ENCODE measurements at places on chromosomes 6 and 20.

GRCh38 chr6:156889469-156889868 lies 112.3 kb downstream of the ARID1B start:
- DNase-seq = no peak

GRCh38 chr20:31974951-31975487 lies 7.1 kb downstream of the XKR7 start:
- no peak for DNase-seq

- no peak for DNase-seq
Observed at GRCh38 chr6:130394246-130394645, 28.4 kb downstream of the TMEM200A start.

DNA sequence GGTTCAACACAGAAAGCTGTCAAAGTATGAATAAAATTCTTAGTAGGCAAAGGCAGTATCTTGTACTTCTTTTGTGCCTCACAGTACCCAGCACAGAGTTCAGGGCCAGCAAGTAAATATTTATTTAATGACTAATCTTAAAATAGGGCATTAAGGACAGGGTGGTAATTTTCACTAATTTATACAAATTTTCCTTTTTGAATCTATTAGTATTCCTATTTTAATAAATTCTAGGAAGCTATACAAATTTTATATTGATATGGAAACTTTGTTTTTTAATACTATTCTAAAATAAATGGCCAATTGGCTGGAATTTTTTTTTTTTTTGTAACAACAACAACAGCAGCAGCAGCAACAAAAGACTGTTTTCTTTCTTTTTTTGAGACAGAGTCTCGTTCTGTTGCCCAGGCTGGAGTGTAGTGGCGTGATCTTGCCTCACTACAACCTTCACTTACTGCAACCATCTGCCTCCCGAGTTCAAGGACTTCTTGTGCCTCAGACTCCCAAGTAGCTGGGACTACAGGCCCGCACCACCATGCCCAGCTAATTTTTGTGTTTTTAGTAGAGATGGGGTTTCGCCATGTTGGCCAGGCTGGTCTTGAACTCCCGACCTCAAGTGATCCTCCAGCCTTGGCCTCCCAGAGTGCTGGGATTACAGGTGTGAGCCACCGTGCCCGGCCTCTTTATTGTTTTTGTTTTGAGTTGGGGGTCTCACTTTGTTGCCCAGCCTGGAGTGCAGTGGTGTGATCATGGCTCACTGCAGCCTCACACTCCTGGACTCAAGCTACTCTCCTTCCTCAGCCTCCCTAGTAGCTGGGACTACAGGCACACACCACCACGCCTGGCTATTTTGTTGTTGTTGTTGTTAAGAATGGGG lies 85.2 kb downstream of the FKBP5 start:
- no peak for DNase-seq

GRCh38 chr6:120230008-120230407 lies 880.4 kb upstream of the MAN1A1 start:
- no peak for DNase-seq

DNA sequence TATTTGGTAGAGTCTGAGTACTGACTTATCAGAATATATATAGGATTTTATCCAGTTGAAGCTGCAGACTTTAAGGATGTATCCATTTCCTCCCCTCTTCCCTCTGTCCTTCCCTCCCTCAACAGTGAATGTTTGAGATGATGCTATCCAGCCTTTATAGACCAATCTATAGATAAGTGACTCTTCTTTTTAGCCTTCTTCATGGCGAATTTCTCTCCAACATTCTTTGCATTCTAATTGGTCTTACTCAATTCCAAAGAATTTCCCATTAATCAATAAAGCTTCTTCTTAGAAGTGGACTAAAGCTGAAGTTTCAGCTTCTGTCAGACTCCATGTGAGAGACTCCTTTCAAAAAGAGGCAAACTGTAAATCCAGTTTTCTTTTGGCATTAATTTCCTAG lies 99.3 kb downstream of the AIG1 start:
- no peak for DNase-seq

DNA sequence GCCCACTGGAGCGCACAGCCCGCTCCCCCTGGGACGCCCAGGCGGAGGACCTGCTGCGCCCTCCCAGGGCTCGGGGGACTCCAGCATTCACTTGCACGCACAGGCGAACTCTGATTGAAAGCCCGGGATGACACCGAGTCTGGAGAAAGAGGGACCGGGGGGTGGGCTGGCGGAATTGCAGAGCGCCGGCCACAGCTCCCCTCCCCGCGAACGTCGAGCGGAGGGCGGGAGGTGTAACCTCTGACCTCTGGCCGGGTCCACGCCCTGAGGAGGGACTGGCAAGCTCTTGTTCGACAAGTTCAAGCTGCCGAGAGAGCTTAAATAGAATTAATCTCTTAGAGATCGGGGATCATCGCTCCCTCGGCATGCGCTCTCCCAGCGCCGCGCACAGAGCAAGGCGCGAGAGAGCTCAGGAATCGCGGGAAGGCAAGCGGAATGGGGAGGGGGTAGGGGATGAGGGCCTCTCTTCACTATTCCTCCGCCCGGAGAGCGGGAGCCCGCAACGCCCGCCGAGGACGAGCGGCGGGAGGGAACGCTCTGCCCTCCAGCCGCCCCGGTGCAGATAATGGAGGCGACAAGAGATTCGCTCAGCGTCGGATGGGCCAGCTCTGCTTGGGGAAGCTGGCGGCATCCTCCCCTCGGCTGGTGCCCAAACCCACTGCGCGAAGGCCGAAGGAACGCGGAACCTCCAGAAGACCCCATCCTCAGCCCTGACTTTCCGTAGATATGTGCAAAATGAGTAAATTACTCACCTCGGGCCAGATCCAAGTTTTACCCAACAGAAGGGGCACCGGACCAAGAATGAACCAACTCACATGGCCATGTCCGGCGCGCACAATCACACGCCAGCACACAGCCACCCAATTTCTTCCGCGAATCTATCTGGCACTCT lies 761 bp upstream of the NR2E1 start:
- DNase-seq = no peak

DNA sequence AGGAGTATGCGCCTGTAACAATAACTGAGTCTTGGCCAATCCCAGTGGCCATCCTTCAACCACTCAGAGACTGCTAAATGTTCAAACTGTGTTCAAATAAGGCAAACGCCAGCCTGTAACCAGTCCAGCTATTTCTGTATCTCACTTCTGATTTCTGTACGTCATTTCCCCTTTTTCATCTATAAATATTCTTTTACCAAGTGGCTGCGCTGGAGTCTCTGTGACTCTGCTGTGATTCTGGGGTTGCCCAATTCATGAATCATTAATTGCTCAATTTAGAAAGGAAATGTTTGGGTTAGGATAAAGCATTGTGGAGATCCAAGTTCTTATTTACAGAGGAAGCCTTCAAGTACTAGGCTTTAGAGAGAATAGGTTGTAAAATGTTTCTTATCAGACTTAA lies 89.8 kb upstream of the UST start:
- no peak for DNase-seq

- no peak for DNase-seq
Observed at GRCh38 chr20:57061051-57061900, 205.2 kb downstream of the BMP7 start.

Measured in stimulated activated CD4-positive, alpha-beta T cell treated with anti-CD3 and anti-CD28 coated beads, Interleukin-2, amount 100 ng/mL, for 48 hours (primary cell).